ENCODE measurements at places on chromosomes 3 and 15.
A peak's percentile ranks its signal among the peaks of the same experiment; 100 is the strongest.

DNA sequence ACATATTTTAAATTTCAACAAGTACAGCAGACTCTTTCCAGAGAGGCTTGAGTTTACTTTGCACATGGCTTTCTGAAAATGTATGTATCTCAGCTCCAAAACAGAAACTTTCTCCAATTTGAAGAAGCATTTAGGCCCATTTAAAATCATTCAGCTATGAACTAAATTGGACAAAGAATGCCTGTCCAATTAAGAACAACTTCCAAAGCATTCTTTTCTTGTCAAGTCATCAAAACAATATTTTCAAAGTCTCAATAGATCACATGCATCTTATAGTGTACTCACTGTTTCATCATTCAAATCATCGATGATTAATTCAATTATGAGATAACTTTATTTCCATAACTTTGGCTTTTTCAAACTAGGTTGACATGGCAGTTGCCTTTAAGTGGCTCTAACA is 95.2 kb downstream of the KBTBD8 start:
- DNase-seq = no peak

DNA sequence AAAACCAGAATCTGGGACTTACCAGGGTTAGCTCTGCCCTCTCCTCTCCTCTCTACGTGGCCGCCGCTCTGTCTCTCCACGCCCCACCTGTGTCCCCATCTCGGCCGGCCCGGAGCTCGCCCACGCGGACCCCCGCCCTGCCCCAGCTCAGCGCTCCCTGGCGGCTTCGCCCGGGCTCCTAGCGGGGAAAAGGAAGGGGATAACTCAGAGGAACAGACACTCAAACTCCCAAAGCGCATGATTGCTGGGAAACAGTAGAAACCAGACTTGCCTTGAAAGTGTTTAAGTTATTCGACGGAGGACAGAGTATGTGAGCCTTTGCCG is 5.4 kb downstream of the ISL2 start:
- DNase-seq = no peak

GRCh38 chr3:86702381-86702958 is 288.5 kb downstream of the VGLL3 start:
- peak; percentile 53 for DNase-seq

- DNase-seq = no peak
These were observed 73.3 kb downstream of the ANKRD28 start for GRCh38 chr3:15724446-15724845.

- DNase-seq = no peak
These were observed 82.5 kb upstream of the DCBLD2 start for GRCh38 chr3:98984024-98984423.

DNA sequence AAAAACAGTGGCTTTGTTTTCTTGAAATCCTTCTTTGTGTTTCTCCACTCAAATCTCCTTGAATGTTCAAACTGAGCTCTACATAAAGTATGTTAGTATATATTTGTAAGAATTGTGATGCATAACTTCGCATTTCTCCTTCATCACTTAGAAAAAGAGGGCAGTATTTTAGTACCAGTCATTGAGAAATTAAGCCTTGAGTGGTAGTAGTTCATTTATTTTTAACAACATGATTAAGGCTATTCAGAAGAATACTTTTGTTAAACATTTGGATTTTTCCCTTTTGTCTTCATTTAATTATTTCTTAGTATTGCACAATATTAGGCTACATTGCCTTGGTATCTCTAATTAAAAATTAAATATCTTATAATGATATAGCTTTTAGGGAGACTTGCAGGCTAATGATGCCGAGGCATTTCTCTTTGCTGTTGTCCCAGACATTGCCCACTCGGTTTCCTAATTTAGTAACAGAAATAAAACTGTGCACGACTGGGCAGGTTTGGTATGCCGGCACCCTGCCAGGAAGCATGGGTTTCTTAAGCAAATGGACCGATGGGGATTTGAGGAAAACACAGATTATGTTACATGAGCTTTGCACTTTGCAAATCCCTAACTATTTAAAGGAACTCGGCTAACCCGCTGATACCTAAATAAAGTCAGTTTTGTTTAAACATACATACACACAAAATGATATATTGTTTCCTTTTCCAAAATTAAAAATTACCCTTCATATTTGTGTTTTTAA is 54.7 kb downstream of the LRRC28 start:
- DNase-seq = no peak

DNA sequence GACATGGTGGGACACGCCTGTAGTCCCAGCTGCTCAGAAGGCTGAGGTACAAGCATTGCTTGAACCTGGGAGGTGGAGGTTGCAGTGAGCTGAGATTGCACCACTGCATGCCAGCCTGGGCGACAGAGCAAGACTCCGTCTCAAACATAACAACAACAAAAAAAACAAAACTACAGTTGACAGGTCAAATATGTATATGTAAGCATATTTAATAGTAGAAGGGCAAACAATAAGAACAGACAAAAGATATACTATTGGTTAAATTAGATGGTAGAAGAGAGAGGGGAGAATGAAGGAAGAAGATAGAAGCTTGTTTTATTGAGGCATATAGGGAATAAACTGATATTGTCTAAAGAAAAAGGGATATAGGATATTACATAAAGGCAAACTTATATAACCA is 247.1 kb downstream of the KLF13 start:
- DNase-seq = no peak

DNA sequence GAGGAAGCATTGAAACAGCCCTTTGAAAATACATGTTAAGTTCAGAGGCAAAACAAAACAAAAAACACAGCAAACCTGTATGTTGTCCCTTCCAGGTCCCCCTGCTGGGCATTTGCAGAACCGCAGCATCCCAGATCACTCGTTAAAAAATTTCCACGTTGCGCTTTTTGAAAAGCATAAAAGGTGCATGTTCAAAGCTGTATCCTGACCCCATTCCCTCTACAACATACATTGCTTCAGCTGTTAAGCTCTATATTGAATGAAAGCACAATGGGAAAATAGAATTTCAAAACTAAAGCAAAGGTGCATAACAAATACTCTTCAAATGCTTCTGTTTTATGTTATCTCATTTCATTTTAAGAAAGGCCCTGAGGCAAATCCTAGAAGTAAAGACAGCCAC is 328.3 kb downstream of the THSD4 start:
- peak; percentile 3 for DNase-seq

DNA sequence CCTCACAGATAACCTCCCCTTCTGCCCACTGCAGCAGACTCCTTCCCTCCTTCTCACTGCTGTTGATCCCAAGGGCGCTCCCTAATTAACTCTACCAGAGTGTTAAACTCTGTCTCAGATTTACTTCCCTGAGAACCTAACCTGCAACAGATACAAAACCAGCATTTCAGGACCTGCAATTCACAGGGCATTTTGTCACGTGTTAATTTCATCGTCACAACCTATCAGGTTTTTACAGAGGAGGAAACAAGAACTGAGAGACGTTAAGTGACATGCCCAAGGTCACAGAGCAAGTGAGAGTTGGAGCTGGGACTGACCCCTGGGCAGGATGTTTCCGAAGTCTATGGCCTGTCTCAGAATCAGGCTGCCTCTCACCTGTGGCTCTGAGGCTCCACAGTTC is 223.9 kb downstream of the UACA start:
- no peak for DNase-seq

DNA sequence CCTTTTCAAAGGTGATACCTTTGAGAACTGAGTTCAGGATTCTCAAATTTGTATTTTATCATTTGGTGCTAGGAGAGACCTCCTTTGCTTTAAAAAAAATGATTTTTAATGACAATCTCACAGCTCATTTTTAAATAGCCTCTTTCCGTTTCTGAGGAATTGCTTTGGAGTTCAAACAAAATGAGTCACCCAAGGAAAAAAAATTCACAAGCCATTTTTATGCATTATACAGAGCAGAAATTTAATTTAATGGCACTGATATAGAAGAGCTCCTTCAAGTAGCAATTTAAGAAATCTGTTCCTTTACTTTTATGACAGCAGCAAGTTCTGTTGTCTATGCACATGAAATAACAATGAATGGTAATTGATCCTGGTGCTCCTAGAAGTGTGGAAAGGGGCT is 337.9 kb upstream of the KCNMB2 start:
- DNase-seq = no peak

- DNase-seq = no peak
These were observed 83.4 kb upstream of the RNU6-1 start for GRCh38 chr15:67922971-67923945.

GRCh38 chr15:60001610-60002527 is 2.2 kb upstream of the FOXB1 start:
- no peak for DNase-seq

- DNase-seq = no peak
These were observed 53.0 kb upstream of the SNRPA1 start for GRCh38 chr15:101348015-101348414.

DNA sequence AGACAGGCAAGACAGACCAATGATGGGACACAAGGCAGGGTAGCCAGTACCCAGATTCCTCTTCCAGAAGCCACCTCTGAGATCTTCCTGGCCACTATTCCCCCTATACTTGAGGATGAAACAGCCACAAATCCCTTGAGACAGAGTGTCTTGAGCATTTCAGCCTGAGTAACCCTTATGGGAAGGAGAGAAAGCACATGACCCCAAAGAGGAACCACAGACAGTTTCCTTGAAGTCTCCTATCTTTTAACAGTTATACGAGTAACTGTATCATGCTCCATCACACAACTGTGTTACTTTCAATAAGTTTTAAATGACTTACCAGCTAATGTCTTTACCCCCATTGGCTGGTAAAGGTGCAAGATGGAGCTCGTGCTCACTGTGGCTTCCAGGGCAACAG is 9.3 kb downstream of the VIPR1 start:
- DNase-seq = peak; percentile 19

DNA sequence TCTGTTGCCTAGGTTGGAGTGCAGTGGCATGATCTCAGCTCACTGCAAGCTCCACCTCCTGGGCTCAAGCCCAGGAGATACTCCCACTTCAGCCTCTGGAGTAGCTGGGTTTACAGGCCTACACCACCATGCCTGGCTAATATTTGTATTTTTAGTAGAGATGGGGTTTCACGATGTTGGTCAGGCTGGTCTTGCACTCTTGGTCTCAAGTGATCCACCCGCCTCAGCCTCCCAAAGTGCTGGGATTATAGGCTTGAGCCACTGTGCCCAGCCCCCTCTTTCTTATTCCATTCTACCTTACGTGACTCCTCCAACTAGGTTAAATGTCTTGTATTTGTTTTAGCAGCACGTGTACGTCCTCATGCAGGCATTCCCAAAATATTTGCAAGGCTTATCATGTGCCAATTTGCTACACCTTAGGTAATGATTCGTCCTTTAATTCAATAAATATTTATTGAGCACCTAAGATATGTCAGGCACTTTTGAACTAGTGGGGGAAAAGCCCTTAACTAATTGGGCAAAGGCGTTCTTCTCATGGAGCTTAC is 14.9 kb upstream of the MAGI1 start:
- no peak for DNase-seq

DNA sequence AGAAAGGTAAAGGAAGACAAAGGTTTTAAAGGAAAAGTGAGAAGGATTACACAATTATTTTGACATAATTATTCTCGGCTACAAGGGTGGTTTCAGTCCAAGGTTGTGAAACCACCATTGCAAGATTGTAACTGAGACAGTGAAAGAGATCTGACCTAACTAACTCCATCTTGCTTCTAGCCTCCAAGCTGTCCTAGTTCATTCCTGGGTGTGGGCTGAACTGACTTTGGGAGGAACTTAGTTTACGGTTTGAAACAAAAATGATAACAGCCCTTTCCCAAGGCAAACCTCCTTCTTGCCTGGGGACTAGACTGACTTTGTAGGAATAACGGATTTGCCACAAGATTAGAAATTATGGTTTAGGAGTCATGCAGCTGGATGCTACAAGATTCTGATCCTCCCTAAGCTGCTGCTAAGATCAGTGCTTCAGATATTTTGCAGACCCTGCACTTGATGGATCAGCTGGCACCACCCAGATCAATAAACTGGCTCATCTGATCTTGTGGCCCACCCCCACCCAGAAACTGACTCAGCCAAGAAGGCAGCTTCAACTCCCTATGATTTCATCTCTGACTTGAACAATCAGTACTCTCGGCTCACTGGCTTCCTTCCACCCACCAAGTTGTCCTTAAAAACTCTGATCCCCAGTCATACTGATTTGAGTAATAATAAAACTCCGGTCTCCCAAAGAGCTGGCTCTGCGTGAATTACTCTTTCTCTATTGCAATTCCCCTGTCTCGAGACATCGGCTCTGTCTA is 57.7 kb upstream of the AADACL2 start:
- DNase-seq = no peak

DNA sequence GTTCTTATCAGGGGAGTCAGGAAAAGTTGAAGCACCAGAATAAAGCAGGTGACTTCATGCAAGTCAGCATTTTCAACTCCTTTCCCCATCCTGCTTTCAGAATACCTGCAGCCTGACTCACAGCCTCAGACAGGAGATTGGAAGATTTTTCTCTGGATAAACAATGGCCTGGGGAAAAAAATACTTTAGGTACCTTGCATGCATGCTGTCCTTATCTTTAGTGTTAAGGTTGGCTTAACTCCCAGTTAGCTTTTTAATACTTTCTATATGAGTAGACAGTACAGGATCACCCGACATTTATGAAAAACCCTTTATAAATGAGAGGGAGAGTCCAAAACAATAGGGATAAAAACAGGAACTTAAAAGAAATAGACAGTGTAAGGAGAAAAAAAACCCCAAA is 53.6 kb downstream of the PAK2 start:
- no peak for DNase-seq

DNA sequence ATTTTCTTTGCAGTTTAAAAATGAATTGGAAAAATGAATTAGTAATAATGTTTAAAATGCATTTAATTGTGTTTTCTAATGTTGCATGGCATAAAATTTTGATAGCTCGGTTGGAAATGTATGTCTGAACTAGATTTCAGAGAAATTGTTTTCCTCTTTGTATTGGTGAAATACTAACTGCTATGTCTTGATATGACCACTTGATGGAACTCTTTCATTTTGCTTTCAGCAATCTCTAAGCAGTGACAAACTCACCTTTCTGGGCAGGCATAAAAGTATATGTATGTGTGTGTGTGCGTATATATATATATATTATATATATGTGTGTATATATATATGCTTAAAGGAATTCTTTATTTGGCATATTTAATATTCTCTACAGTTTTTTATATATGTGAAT is 239.3 kb upstream of the ZNF717 start:
- peak; percentile 18 for DNase-seq

GRCh38 chr3:112741983-112742382 is 101.0 kb upstream of the CCDC80 start:
- DNase-seq = no peak

DNA sequence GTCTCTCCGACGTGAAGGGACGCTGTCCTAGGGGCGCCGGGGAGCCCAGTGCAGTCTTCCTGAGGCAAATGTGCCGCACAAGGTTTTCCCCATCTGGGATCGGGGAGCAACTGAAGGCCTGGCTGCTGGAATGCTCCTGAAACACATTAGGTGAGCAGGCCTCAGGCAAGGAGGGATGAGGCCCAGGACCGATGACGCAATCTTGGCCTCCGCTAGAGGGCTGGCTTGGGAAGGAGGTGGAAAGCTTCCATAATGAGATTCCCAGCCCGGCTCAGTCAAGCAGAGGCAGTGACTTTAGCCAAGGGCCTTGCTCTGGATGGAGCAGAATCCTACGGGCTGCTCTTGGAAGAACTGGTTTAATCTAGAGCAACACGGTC is 50.8 kb downstream of the CPN2 start:
- no peak for DNase-seq

GRCh38 chr3:61094608-61095007 is 156.6 kb downstream of the FHIT start:
- DNase-seq = no peak
